ENCODE measurements at places on chromosomes 6 and 20. TPM values are rescaled to one million over a fixed set of nuclear protein-coding genes. Genes with fewer than 3 reads are reported as not detected.

DNA sequence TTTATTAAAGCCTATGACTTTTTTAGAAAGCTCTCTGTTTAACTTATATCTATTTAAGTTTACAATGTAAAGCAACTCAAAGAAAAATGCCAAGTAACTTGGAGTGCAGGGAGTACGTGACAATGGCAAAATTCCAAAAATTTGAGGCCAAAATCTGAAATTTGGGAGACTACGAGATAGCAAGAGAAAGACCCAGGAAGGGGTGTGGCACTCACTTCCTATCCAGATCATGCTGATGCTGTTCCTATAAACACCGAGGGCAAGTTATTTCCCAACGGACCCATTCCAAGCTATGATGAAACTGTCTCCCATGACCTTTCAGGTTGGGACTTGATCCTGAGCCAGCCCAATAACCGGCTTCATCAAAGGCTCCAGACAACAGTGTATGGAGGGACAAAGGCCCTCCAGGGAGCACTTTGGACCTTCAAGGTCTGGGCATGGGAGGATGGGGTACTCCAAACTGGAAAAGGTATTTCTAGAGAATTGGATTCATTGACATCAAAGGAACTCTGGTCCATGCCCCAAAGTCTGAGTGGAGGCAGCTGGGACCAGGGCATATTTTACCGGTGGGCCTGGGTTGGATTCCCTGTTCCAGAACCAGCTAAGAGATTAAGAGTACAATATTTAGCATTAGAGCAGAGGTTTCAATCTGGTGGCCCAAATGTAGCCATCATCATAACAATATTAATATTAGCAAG lies 15.7 kb upstream of the SLC13A3 start:
- DNase-seq = no peak
- no peaks in the 10 kb centered on the region for H3K27me3 ChIP-seq
- H3K4me1 ChIP-seq = no peaks in the 10 kb centered on the region
- no peak overlapping the region for H3K27ac ChIP-seq

DNA sequence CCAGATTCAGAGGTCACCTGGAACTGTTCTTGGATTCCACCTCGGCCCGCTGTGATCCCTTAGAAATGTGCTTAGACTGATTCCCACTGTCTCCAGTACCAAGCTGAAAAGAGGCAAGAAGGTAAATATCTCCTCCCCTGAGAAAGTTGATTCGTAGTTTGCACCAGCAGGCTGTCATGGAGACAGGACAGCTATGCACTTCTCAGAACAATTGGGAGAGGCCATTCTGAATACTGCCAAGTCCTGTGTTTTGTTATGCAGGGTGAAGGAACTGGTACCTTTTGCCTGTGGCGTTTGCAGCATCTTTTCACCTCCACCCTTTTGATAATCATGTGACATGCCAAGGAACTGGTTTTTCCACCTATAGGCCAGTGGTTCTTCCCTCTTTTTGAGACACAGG lies 58.2 kb upstream of the RNGTT start:
- no peak for DNase-seq
- no peaks in the 10 kb centered on the region for H3K27me3 ChIP-seq
- no peak overlapping the region for H3K27ac ChIP-seq
- no peaks in the 10 kb centered on the region for H3K36me3 ChIP-seq

The DSP gene
- total RNA-seq = 125 TPM

The SLC13A3 gene
- total RNA-seq = 3.8 TPM

The OR2H2 gene
- not detected for total RNA-seq

DNA sequence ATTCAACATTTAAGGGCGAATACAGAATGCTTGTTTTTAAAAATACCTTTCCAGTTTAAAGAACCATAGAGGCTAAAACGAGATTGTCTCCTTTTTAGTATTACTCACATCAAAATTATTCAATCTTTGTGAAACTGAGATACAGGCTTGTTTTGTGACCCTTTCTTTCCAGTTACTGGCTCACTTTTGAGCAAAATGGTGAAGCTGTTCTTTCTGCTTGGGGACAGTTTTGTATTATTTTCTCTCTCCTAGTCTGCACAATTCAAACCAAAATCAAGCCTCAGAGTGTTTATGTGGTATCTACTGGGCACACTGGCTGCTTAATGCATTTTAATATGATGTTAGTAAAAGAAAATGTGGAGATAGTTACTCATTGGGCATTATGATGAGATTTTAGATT lies 36.5 kb downstream of the HIVEP1 start:
- no peak overlapping the region for H3K27ac ChIP-seq
- no peak for DNase-seq
- H3K4me1 ChIP-seq = peaks cover 9% of the 10 kb centered on the region
- no peak overlapping the region for H3K4me3 ChIP-seq
- H3K27me3 ChIP-seq = no peaks in the 10 kb centered on the region

DNA sequence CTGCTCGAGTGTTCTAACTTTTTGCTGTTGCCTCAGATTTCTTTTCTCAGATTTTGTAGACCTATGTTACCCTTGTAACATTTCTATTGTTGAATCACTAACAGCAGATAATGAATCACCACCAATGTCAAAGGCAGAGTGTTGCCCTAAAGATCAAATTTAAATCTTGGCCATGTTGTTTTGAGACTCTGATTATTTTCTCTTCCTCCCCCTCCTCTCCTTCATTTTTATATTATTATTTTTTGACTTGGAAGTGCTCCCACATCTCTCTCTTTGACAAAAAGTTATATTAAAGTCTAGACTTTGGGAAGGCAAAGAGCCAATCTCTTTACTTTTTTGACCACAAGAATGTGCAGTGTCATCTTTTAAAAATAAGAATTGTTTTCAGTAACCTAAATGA lies 422.7 kb downstream of the NKAIN2 start:
- H3K27ac ChIP-seq = no peak overlapping the region
- no peaks in the 10 kb centered on the region for H3K4me1 ChIP-seq
- H3K4me3 ChIP-seq = no peak overlapping the region
- H3K36me3 ChIP-seq = no peaks in the 10 kb centered on the region
- H3K27me3 ChIP-seq = no peaks in the 10 kb centered on the region
- no peak for DNase-seq

GRCh38 chr6:106223300-106223930 lies 102.1 kb downstream of the ATG5 start:
- H3K4me3 ChIP-seq = no peak overlapping the region
- peak; percentile 87 for DNase-seq
- peaks cover 31% of the 10 kb centered on the region for H3K4me1 ChIP-seq
- H3K27me3 ChIP-seq = no peaks in the 10 kb centered on the region
- no peak overlapping the region for H3K27ac ChIP-seq
- H3K36me3 ChIP-seq = no peaks in the 10 kb centered on the region
